ENCODE measurements at places on chromosomes 12 and 14.

DNA sequence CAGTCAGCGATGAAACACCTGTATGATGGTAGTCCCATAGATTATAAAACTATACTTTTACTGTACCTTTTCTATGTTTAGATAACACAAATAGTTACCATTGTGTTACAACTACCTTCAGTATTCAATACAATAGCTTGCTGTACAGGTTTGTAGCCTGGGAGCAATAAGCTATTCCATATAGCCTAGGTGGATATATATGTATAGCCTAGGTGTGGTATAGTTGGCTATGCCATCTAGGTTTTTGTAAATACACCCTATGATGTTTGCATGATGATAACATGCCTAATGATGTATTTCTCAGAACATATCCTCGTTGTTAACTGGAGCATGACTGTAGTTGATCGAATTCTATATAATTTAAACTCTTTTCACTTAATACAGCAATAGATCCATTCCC is 316.1 kb downstream of the FUT8 start:
- DNase-seq, result no peak

- no peak for DNase-seq
These were observed 246.1 kb upstream of the CCDC196 start for GRCh38 chr14:66240105-66240504.

DNA sequence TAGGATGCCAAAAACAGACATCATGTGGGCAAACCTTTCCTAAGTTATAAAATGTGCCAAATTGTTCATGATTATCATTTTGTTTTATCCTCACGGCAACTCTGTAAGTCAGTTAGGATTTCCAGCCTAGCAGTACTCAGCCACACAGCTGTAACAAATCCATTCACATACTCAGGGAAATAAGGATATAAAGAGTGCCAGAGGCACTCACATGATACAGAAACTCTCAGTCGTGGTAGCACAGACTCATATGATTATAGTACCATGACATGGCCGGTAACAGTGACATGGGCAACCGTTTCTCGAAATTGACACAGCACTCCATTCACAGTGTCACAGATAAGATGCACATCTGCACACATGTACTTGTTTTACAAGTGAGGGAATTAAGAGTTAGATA is 344.2 kb downstream of the LRIG3 start:
- DNase-seq, result no peak

GRCh38 chr12:108302403-108303311 is 36.5 kb downstream of the CMKLR1 start:
- DNase-seq, result no peak

GRCh38 chr12:114668151-114668885 is 15.7 kb downstream of the TBX3 start:
- no peak for DNase-seq

DNA sequence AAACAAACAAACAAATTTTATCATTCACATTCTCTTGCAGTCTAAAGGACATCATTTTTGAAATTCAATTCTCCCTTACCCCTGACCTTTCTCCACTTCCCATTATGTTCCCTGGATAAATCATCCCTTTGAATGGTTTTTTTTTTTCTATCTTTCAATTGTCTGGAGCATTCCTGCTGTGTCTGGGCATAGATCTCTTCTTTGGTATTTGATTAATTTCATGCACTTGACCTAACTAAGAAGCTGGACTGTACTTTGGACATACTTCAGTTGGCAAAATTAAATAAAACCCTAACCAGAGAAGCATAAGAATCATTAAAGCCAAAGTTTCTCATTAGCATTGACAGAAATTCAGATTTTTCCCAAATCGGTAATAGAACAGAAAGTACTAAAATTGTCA is 163.6 kb upstream of the BMP4 start:
- no peak for DNase-seq

- no peak for DNase-seq
These were observed 10.0 kb upstream of the TBC1D30 start for GRCh38 chr12:64814432-64814831.

DNA sequence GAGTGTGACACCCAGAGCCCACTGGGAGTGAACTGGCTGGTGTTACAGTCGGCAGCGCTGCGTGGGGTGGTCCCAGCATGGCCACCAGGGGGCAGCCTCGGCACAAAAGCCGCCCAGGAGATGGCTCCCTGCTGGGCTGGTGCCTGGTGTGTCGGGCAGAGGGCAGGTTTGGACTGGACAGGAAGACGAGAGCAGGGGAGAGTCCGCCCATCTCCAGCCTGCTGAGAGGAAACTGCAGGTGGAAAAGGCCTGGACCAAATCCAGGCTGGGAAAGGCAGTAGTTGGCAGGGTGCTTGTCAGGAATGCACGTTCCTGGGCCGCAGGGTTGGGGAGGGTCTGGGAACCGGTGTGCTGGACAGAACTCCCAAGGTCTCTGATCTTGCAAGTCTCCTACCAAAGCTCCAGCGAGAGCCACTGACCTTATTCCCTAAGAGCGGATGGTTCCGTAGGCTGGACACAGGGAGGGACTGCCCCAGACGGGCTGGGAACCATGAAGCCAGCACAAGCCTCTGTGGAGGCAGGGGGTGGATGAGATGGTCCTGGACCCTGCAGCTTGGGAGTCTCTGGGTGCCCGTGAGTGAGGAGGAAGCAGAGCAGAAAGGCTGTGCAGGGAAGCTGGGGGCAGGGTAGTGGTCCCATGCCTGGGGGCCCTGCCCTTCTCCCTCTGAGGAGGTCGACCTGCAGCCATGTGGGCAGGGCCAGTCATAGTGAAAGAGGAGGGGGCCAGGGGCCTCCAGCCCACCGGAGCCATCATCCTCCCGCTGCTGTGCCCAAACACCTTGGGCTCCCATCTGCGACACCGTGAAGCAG is 1.8 kb downstream of the AHNAK2 start:
- DNase-seq, result peak; percentile 81

- no peak for DNase-seq
These were observed 4.8 kb downstream of the MVK start for GRCh38 chr12:109578330-109578927.
